ENCODE measurements at places on chromosomes 6 and 20. TPM values are rescaled to one million over a fixed set of nuclear protein-coding genes. Genes with fewer than 3 reads are reported as not detected.

DEK gene
- 181 TPM for total RNA-seq

DNA sequence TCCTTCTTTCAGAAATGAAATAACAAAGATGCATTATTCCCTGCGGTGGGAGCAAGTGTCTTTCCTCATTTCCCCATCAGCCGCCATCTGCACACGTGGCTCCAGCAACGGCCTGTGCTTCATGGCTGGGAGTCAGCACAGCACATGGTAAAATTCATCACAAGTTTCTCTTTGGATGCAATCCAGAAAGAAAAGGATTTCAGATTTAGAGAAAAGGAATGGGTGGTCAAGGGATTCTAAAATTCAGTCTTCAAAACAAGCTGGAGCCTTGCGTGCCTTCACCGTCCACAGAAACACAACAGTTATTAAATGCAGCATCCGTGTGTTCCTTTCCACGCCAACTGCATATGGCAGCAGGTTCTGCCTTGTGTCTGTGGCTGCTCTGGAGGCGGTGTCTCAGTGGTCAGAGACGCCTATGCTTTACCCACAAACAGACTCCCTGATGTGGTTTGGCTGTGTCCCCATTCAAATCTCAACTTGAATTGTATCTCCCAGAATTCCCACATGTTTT lies 107.6 kb downstream of the THBS2 start:
- DNase-seq, result no peak

GRCh38 chr6:27478141-27478705 lies 5.3 kb upstream of the ZNF184 start:
- no peak for DNase-seq

NRSN1 gene
- total RNA-seq, result not detected

GRCh38 chr6:41785689-41786450 lies 1.6 kb upstream of the TOMM6 start:
- DNase-seq, result no peak

CRISP3 gene
- 0.31 TPM for total RNA-seq

DNA sequence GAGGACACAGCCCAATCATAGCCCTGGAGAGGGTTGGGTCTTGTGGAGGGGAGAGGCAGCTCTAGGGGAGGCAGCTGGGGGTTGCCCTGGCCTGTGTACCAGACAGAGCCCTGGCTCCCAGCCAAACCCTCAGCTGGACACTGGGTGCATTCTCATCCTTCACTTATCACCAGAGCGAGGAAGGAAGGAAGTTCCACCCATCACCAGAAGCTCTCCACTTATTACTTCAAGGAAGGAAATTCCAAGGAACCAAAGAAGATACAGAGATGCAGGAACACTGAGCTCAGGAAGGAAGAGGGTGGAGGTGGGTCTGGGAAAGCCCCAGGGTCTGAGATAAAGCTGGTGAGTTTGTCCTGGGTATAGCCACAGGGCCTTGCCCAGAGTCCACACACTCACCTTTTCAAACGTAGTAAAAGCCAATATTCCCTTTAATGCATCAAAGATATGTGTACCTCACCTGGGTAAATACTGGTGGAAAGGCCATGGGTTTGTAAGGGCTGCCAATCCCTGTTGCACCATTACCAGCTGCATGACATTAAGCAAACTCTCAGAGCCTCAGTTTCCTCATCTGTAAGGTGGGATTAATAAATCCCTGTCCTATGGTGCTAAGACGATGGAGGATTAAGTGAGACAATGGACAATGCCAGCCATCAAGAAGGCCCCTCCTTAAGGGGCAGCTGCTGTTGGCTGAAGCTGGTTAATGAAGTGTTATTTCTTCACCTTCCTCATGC lies 109.7 kb upstream of the NAA20 start:
- DNase-seq, result no peak

DNA sequence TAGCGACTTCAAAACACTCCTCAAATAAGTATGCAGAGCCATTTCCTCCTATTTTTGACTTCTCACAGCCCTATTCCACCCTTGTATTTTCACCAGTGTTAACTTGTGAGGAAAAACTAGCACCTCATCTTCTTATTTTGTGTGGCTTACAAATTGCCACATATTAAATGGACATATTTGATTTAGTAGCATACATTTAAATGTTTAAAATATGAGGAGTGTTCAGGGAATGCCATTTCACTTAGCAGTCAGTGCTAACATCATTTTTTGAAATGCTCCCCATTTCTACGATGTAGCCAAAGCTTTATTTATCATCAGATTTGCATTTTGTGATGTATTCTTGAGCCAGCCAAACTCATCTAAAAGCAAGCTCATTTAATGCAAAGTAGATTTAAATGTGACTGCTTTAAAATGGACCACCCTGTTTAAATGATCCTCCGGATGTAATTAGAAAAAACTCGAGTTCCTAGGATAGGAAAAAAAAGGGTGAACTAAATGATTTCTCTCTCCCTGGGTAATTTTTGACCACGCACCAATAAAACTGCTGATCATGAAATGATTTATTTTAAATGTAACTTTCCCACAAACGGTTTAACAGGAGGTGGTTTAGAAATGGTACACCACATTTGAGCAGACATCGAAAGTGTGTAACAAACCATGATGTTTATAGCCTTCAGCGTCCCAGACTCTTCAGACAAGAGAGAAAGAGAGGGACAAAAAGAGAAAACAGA lies 172.6 kb downstream of the CD83 start:
- no peak for DNase-seq

DNA sequence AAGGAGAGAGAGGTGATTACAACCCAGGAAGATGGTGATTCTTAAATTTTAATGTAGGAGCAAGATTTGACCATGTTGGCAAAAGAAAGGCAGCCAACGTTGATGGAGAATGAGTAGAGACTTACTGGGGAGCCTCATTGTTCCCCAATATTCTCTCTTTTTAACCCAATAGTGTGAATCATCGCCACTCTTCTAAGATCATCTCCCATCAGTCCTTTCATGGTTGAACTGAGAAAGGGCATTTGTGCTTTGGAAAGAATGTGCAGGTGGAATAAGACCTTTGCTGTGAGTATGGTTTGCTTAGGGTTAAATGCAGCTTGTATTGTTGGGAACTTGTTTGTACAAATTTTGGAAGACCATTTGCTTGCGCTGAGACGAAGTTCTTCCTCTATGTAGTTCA lies 231.0 kb downstream of the TBXT start:
- no peak for DNase-seq

ASIP gene
- total RNA-seq, result not detected

DNA sequence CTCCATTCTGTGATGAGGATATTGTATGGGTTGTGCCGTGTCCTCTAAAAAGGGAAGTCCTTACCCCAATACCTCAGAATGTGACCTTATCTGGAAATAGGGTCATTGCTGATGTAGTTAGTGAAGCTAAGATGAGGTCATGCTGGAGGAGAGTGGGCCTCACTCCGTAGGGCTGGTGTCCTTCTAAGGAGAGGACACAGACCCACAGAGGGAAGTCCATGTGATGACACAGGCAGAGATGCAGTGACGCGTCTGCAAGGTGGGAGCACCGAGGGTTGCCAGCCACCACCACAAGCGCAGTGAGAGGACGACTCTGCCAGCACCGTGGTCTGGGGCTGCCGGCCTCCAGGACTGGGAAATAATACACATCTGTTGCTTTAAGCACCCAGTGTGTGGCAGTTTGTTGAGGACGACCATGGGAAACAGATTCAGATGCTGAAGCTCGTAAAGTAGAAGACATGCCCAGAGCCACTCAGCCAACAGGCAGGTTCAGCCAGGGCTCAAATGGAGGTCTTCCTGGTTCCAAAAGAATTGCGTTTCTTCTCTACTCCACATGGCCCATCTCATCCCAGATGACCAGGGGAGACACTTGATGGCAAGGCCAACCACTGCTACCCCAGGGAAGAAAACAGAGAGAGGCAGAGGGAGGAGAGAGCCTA lies 59.2 kb upstream of the DUSP22 start:
- no peak for DNase-seq

DNA sequence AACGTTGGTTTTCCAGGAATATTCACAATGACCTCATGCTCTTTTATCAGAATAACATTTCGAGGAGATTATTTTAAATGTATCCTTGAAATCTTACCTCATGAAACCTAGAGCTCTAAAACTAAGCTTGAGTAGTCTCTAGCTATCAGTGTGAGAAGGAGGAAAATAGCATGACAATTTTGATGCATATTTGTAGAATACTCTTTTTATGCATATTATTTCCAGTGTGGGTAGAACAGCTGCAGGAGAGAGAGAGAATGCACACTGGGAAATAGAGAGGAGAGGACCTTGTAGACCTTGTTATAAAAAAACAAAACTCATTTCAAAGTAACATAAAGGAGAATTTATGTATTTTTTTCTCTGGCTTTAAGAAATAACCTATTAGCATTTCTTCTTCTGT lies 71.1 kb upstream of the VGLL2 start:
- DNase-seq, result no peak

DNA sequence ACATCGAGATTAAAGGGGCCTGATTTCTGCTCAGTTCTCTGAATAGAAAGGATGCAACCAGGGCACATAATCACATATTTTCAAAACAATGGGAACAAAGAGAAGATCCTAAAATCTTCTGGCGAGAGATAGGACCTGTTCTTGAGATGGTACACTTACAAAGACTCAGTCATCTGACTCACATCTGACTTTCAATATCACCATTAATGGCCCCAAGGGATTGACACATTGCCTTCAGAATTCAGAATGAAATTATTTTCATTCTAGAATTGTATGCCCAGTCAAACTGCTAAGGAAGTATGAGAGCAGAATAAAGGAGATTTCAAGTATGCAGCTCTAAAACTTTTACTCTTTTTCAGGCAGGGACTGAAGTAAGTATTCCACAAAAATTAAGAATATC lies 240.7 kb upstream of the POU3F2 start:
- DNase-seq, result no peak

DNA sequence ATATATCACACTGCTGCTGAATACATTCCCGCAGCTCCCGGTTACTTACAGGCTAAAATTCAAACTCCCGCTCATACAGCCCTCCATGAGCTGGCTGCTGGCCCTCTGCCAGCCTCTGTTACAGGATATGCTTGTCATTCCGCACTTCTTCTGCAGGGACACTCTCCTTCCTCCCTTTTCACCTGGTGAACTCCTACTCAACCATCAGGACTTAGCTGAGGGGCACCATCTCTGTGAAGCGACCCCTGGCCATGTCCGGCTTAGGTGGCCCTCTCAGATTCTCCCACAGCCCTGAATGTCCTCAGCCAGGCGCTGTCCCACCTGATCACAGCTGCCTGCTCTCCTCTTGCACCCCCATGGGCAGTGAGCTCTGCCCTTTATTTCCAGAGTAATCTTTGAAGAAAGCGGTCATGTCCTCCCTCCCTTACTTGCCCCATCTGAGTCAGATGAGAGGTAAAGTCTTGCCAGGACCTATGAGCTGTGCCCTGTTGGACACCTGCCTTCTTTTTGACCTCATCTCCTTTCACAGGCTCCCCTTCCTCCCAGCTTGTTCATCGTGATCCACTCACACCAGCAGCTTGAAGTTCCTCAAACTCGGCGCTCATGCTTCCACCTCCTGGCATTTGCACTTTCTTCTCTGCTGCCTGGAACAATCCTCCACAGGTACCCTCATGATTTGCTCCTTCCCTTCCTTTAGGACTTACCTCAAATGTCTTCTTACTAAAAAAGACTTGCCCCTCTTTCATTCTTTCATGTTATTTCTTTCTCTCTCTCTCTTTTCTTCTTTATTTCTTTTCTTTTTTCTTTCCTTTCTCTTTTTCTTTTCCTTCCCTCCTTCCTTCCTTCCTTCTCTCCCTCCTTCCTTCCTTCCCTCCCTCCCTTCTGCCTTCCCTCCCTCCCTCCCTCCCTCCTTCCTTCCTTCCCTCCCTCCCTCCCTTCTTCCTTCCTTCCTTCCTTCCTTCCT lies 5.6 kb downstream of the CYP24A1 start:
- no peak for DNase-seq

- DNase-seq, result no peak
Measured at GRCh38 chr20:38135651-38136420, 29.2 kb downstream of the TGM2 start.
